ENCODE measurements at places on chromosomes 6 and 20.
A peak's percentile ranks its signal among the peaks of the same experiment; 100 is the strongest.

DNA sequence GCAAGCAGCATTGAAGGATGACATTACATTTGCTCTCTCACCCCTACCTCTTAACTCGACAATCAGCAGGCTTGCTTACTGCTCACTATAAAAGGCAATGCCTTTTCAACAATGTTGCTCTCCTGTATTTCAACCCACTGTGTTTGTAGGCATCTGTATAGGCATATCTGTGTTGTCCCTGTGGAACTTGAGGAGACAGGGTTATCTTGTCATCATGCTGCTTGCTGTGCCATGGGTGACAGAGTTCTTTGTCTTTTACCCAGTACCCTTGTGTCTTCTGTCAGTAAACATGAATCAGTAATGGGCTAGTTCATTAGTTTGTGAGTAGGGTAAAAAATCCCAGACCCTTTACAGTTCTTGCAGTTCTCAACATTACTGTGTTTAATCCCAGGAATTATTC, 25.2 kb downstream of the PHF3 start:
- DNase-seq: no peak

DNA sequence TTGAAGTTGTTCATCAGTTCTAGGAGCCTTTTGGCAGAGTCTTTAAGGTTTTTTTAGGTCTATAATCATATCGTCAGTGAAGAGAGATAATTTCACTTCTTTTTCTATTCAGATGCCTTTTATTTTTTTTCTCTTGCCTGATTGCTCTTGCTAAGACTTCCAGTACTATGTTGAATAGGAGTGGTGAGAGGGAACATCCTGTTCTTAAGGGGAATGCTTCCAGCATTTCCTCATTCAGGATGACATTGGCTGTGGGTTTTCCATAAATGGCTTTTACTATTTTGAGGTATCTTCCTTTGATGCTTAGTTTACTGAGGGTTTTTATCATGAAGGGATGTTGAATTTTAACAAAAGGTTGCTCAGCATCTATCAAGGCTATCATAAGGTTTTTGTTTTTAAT, 109.5 kb downstream of the CLVS2 start:
- DNase-seq: no peak

GRCh38 chr20:60256811-60257210, 298.6 kb downstream of the CDH26 start:
- DNase-seq: no peak

- peak; percentile 82 for DNase-seq
These were observed 215.0 kb upstream of the SHLD1 start for GRCh38 chr20:5535125-5535756.

- no peak for DNase-seq
These were observed 4.3 kb downstream of the NANP start for GRCh38 chr20:25619514-25619913.

- no peak for DNase-seq
These were observed 18.0 kb downstream of the POLH start for GRCh38 chr6:43593938-43594337.

DNA sequence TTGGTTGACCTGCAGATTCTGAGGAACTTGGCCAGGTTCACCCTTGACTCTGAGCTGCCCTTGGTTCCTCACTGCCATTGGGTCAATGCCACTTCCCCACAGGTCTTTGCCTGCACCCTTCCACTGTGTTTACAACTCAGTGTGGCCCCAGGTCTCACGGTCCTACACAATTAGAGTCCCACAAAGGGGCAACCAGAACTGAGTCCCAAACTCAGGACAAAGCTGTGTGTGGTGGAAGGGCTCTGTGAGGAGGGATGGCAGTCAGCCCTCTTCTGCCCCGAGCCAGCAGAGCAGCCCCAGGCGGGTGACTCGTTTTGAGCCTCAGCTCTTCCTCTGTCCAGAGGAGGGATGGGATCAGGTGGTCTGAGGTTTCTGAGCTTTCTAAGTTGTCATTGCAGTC, 69.5 kb downstream of the NPEPL1 start:
- DNase-seq: no peak

DNA sequence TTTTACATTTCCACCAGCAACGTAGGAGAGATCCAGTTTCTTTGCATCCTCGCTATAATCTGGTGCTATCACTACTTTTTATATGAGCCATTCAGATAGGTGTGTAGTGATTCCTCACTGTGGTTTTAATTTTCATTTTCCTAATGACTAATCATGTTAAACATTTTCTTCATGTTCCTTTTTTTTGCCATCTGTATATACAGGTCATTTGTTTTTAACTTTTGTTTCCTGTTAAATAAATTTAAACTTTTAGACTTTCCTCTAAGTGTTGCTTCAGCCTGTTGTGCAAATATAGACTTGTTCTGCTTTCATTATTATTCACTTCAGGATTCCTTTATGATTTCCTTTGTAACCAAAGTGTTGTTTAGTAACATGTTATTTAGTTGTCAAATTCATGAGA, 697.4 kb downstream of the PTPRT start:
- DNase-seq: no peak

DNA sequence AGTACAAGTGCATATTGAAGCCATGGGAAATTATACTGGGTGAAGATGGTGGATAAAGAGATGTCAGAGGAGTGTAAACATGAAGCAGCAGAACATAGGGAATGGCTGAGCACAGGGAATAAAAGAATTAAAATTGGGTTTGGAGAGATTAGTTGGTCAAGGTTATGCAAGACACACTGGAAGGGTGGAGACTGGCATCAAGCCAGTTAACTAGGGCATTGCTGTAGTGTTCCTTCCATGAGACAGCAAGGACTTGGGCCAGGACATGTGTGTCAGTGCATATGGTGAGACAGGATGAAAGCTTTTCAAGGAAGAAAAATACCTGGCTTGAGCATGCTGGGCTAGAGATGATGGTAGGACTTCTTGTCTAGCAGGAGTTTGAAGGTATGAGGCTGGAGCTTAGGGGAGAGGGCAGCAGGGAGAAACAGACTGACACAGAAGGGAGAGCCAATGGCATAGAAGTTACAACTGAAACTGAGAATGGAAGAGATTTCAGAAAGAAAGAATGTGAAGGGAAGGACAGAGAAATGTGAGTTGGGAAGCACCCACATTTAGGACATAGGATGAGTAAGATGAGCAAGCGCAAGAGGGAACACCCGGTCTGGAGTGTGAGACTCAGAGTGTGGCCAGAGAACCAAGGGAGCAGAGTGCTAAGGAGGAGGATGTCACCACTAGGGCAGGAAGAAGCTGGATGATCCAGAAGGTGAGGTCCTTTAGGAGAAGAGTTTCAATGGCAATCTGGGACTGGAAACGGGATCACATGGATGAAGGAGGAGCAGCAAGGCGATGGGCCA, 14.5 kb upstream of the TMEM170B start:
- DNase-seq: no peak

- DNase-seq: peak; percentile 34
These were observed 147.0 kb upstream of the SAMD5 start for GRCh38 chr6:147361311-147361981.

DNA sequence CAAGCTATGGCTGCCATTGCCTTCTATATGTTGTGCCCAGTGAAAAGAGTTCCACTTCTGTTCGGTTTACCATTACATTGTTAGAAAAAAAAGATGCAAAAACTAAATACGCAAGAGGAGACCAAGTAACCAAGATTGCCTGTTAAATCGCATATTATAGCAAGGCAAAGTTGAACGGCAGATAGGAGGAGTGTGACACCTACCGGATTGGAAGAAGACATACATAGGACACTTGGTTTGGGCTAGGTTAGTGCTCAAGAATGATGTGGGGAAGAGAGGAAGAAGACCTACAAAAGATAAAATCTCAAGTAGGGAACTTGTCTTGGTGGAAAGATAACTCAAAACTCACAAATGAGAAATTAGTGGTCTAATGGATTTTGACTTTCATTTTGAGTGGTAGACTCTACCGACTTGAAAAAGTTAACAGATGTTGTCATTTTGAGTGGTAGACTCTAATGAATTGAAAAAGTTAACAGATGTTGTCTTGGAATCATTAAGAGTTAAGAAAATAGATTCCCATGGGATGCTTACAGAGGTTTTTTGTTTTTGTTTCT, 95.5 kb downstream of the F13A1 start:
- DNase-seq: no peak

DNA sequence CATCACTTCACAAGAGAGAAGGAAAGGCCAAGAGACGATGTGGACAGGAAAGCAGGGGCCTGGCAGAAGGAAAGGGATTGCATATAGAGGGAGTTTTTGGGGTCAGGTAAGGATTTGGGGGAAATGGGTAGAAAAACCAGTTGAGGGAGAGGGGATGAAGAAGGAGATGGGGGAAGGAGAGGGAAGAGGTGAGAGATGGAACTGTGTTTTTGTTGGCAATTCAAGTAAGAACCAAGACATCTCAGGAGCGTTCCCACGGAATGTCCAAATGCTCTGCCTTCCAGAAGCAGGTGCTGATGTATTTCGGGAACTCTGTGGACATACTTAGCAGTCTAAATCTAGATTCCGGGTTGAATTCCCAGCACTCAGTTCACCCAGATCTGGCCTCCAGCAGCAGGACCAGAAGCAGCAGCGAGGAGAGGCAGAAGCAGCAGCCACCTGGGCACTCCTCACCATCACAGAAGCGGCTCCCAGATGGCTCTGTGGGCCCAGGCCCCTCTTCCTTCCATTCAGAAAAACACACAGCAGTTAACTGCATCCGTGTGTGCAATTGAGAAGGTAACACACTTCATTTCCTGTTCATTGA, 88.8 kb downstream of the DZANK1 start:
- no peak for DNase-seq

DNA sequence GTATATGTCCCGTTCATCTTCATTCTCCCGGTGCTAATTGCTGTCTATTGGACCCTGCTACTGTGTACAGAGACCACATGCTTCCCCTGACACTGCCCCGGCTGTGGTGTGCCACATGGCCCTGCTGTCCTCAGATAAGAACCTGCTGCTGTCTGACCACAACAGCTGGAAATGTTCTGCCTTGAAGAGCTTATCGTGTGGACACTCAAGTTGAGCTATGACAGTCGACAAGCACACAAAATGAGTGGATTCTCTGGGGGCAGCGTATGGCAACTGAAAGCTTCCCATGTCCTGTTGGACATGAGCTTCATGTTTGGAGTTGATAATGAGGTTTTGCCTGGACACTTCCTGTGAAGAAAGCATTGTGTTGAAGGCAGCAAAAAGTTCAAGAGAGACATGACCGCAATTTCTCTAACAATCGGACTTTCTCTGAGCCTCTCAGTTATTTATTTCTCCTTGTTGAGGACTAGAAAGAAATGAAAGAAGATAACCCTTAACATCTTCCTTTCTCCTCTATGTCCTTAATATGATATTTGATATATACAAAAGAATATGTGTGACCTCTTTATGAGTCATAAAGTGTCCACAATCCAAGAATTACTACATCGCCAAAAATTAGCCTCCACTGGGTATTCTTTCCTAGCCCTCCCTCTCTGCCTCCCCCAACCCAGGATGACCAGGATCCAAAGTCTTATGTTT, 187.1 kb upstream of the TCF21 start:
- peak; percentile 39 for DNase-seq

- DNase-seq: no peak
These were observed 29.6 kb downstream of the SIRPD start for GRCh38 chr20:1527923-1528322.

DNA sequence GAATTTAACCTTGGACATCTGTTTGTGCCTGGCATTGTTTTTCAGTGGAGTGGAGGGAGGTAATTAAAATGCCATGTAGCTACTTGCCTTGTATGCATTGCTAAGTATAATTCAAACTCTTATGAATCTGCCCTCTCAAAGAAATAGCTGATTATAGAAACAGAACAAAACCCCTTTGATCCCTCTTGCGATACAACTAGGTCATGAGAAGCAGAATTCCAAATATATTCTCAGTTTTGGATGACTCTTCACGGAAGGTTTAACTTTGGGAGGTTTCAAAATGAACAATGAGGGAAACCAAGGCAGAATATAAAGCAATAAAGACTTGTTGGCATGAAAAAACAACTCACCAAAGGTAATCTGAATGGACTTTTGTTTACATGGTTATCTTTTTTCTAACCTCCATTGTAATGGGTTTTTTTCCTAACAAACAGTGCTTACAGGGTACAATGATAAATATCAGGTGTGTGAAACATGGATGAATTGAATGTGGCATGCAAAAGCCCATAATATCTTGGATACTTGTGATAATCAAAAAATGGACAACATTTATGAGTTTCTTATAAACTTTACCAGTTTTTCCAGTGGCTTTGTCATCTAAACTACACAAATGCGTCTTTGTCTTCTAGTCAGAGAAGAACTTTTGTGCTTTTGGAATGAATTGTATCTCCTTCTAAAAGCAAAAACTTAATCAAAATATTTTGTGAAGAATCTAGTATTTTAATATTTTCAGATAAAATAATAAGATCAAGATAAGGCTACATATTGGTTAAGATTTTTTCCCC, 15.7 kb upstream of the HEY2 start:
- DNase-seq: no peak

DNA sequence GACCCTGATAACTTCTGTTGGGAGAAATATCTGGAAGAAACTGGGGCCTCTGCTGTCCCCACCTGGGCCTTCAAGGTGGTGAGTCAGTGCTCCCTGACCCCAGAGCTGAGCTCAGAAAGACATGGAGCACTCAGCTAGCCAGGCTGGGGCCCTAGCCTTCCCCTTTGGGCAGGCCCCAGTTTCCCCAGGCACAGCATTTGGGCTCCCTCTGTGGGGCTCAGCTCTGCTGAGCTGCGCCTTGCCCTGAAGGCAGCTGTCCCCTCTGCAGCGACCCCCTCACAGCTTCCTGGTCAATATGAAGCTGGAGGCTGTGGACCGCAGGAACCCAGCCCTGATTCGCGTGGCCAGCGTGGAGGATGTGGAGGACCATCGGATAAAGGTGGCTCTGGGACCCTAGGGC, 24.8 kb upstream of the SGK2 start:
- DNase-seq: no peak

GRCh38 chr20:51036827-51037531, 14.1 kb upstream of the KCNG1 start:
- peak; percentile 40 for DNase-seq

GRCh38 chr6:36847991-36848390, 8.7 kb upstream of the CPNE5 start:
- no peak for DNase-seq

DNA sequence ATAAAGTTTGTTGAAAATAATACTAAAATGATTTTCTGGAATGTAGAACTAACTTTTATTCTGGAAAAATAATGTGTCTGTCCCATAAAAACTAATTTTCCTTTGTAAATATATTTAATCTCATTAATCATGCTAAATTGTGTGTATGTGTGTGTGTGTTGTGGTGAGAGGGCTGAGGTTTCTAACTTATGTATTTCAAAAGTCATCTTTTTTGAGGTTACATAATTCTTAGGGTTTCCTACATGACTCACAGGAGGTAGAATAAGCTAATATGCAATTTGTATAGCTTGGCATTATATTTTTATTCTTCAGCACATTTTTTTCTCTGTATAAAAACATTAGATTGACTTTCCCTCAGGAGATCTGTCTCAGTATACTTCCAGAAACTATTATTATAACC, 64.1 kb upstream of the CLVS2 start:
- no peak for DNase-seq

GRCh38 chr20:64053841-64054661, 4.6 kb upstream of the SOX18 start:
- peak; percentile 71 for DNase-seq

- DNase-seq: no peak
These were observed 17.1 kb downstream of the NAPB start for GRCh38 chr20:23404196-23404595.

DNA sequence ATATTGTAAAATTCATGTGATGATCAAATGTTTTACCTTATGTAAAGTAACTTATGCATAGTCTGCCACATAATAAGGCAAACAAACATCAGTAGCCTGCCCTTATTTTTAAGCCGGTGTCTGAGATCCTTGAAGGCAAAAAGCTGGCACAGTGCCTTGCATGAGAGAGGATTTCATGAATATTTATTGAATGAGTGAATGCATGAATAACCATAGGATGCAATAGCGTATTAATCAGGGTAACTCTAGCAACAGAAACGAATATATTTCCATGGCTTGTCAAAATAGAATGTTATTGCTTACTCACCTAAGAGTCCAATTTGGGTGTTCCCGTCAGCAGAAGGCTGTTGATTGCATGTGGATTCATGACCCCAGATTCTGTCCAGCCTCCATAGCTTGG, 34.9 kb downstream of the BTBD3 start:
- peak; percentile 42 for DNase-seq
